Suppressor macrophage treated with lipopolysaccharide for 4 hours (primary cell): ENCODE measurements at places on chromosomes 13 and 19.

DNA sequence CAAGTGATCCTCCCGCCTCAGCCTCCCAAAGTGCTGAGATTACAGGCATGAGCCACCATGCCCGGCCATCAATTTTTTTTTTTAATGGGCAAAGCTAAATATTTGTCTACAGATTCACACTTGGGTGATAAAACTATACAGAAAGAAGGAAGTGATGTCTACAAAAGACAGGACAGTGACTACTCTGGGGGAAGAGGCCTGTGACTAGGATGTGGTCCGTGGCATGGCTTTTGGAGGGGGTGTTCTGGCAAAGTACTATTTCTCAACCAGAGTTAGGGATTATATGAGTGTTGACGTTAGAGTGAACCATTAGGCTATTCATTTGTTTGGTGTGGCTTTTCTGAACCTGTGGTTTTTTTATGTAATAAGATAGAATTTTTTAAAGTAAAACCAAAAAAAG is 42.7 kb downstream of the INSR start:
- DNase-seq = peak; percentile 72

GRCh38 chr19:1063030-1063908 is 3.7 kb upstream of the ARHGAP45 start:
- peak; percentile 42 for DNase-seq

- no peak for DNase-seq
Observed at GRCh38 chr13:105907319-105908019, 628.0 kb downstream of the EFNB2 start.

DNA sequence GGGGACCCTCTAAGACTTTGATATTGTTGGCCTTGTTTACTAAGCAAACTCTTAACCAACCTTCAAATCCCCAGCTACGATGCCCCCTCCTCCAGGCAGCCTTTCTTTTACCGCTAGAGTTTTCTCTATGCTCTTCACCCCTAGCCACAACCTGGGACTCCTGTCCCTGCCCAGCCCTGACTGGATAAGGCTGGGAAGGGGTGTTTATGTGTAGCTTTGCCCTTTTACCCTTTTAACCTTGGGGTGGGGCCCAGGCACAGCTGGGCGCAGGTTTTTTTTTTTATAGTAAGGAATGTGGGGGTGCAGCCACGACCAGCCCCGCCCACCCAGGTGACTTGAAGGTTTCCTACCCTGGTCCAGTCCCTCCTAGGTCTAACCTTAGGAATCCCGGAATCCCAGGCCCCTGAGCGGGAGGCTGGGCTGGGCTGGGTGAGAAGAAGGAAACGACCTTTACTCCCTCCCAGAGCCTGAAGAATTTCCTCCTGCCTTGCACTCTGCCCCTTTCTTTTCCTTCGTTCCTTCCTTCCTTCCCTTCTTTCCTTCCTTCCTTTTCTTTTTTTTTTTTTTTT is 12.2 kb downstream of the TJP3 start:
- DNase-seq = no peak

DNA sequence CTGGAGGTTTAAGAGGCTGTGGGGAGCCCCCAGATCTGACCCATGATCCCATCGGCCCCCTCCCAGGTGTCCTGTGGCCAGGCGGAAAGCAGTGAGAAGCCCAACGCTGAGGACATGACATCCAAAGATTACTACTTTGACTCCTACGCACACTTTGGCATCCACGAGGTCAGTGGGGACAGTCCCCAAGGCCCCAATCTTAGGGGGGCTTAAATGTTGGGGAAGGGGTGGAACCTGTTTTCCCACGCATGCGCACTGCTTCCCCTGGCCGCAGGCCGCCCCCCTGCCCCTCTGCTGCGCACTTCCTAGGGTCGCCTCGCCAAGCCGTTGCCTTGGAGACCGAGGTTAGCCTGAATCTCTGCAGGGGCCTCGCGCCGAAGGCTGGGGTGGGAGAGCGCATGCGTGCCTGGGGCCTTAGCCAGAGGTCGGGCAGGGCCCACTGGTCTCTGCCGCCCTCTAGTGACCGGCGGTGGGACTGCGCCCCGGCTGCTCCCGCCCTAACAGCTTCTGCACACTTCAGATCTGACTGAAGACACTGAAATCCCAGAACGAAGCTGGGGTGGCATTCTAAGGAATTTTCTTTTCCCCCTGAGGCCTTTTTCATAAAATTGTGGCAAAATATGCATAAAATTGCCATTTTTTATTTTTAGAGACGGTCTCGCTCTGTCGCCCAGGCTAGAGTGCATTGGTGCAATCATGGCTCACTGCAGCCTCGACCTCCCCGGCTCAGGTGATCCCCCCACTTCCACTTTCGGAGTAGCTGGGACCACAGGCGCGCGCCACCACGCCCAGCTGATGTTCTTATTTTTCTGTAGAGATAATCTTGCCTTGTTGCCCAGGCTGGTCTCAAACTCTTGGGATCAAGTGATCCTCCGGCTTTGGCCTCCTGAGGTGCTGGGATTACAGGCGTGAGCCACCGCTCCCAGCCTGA is 3.6 kb downstream of the PRMT1 start:
- DNase-seq = peak; percentile 95

DNA sequence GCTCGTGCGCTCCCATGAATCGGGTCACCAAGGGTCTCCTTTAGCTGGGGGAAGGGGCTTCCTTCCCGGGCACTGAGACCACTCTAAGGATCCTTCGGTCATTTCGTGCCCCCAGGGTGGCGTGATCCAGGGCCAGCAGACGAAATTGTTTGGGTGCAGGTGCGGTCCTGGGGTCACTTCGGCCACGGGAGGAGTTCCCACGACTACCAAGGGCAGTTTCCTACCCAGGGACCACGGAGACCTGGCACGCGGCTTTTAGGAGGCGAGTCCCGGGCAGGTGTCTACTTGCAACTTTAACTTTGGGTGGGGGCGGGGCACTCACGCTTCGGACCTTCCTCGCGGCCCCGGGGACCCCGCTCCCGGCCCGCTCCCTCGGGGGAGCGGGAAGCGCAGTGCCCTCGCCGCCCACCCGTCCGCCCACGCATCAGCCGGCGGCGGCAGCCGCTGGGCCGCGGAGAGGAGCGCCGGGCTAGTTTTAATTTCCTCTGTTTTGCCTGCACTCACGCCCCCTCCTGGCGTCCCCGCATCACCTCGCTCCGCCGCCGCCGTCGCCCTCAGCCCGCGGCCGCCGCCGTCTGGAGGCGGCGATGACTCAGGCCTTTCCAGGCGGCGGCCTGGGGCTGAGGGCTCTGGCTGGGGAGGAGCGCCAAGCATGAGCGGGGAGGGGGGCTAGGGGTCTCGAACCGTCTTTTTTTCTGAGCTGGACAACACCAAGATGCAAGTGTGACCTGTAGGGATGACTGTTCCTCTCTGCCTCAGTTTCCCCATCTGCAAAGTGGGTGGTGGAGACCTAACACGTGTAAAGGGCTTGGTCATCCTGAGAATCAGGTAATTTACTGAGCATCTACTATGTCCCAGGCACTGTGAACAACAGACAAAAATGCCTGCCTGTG is 21.8 kb downstream of the OLFM2 start:
- peak; percentile 84 for DNase-seq

DNA sequence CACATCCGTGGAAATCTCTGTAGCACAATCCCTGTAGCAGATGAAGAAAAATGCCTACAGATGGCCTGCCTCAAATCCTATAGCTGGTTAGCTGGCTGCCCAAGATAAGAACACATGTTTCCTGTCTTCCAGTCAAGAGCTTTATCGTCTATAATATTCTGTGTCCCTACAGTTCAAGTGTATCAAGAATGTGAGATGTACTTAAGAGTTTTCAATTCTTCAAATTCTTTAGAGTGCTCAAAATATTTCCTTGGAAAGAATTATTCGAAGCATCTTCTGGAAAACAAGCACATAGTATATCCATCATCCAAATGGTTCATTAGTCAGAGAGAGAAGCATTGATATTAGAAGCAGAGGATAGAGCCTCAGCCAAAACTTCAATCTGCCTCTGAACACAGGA is 239.8 kb downstream of the COG6 start:
- DNase-seq = no peak

- DNase-seq = no peak
Observed at GRCh38 chr13:98048265-98048664, 94.6 kb upstream of the FARP1 start.

DNA sequence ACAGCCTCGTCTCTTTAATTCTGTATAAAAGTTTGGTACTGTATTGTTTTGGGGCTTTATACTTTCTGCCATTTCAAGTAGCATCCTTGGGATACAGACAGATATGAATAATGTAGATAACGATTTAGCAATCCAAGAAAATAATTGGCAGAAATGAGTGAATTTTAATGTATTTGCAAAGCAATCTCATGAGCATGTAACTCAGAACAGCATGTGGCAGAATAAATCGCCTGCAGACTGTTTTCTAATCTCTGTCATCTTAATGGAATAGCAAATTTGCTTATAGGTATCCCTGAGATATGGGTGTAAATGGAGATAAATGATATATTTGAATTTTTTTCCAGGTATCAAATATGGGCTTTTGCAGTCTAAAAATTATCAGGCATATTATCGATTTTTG is 166.0 kb downstream of the GPC5 start:
- no peak for DNase-seq

DNA sequence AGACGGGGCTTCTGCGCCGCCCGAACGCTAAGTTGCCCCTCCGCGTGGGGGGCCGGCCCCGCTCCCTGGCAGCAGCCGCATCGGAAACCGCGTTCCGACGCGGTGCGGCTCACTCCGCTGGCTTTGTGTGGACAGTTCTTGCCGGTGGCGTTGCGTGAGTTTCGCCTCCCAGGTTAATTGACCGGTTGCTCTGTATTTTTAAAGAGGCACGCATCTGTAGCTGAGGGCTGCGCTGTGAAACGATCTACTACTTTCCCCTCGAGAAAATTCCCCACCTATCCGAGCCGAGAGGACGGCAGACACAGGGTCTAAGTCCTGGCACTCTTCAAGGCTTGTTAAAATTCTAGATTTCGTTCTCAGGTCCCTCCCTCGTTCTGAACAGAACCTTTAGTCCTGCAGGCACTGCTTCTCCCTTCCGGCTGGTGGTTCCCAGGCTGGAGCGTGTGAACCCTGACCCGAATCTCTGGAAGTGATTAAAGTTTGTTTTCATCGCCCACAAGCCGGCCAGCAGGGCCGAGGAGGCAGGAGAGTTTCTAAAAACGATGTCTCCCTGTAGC is 933 bp downstream of the ARHGEF7 start:
- DNase-seq = peak; percentile 5

GRCh38 chr13:80400865-80401426 is 60.0 kb upstream of the SPRY2 start:
- DNase-seq = peak; percentile 25

DNA sequence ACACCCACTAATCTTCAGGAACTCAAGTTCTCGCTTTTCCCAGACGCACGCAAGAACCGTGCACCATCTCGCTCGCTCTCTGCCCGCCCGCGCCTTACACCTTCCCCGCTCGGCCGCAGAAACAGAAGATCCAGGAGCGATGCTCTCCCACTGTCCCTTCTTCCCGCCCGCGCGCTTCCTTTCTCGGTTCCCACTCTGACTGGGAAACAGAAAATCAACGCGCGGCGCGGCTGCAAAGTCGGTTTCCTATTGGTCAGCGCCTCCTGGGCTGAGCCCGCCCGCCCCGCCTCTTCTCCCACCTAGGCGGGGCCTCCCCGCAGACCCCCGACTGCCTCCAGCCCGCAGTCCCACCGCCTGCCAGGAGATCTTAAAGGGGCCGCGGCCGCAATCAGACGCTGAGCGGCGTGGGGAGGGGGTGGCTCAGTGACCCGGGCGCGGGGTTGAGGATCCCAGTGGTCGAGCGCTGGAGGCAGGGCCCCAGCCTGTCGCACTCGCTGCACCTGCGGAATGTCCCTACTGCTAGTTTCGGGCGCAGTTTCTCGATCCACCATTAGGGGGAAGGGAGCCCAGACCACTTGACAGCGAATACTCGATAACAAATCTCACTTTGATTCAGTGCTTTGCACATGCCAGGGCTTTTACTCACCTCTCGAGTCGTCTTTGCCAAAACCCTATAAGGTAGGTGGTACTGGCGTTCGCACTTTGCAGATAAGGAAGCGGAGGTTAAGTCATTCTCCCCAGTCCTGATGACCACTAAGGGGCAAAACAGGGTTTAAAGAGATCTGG is 700 bp upstream of the SLC25A23 start:
- peak; percentile 93 for DNase-seq

DNA sequence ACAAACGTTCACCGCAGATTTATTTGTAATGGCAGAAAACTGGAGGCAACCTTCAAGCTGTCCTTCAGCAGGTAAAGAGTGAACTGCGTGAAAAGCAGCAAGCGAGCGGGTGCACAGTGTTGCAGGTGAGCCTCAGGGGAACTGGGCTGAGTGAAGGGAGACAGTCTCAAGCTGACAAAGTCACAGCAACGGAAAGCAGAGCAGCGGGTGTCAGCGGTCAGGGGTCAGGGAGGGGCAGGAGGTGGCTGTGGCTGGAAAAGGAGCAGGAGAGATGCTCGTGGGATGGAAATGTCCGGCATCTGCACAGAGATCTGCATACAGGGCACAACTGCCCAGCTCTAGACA is 8.5 kb upstream of the RASA3 start:
- no peak for DNase-seq

- DNase-seq = no peak
Observed at GRCh38 chr19:27971869-27972268, 1241.1 kb downstream of the UQCRFS1 start.

DNA sequence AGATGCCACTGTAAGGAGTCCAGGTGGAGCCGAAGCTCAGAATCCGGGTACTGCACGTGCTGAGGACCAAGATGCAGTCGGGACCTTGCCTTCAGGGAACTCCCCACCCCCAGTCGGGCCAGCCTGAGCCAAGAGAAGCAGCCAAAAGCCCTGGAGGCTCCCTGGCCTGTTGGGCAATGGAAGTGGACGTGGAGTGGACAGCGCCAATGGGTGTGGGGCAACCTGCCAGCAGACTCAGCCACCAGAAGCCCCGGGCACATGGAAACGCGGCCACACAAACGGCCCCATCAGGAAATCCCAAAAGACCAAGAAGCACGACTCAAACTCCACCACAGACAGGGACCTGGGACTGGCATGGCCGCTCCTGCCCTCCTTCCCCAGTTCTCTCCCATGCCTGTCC is 30.0 kb upstream of the KCTD15 start:
- DNase-seq = no peak

DNA sequence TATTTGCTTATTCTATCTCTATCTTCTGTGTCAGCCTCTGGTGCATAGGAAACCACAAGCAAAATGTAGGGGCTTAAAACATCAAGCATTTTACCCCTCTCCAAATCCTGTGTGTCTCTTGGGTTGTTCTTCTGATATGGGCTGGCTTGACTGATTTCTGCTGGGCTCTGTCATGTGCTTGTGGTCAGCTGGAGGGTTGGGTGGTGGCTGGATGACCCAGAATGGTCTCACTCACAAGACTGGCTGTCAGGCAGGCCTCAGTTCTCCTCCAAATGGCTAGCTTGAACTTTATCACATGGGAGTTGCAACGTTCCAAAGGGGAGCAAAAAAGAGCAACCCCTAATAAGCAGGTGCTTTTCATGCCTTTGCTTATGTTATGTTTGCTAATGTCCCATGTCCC is 9.6 kb upstream of the LYPD5 start:
- DNase-seq = peak; percentile 22

GRCh38 chr19:2719920-2720776 is 1.0 kb downstream of the DIRAS1 start:
- DNase-seq = peak; percentile 41

- DNase-seq = peak; percentile 95
Observed at GRCh38 chr13:110561344-110562035, at the start of gene RAB20. TSS of gene RAB20 (minus strand) at chr13:110561722. CDS start at chr13:110561519, 203 bp downstream.
